Type B pancreatic cell (in vitro differentiated cells): ENCODE measurements at places on chromosomes 2 and 18. TPM values are rescaled to one million over a fixed set of nuclear protein-coding genes. Genes with fewer than 3 reads are reported as not detected.

Gene CCDC138
- total RNA-seq: 9.1 and 27.9 TPM in 2 replicates

Gene CHRNG
- 0.50 and 0.87 TPM in 2 replicates for total RNA-seq

Gene TMEM37
- total RNA-seq: 11.8 and 16.4 TPM in 2 replicates

GRCh38 chr2:32357318-32358110 lies 691 bp downstream of the BIRC6 start:
- peak overlapping the region; percentile 68 for H3K27ac ChIP-seq
- peaks cover 6% of the 10 kb centered on the region for H3K36me3 ChIP-seq
- peak overlapping the region; percentile 90 for H3K4me3 ChIP-seq

GRCh38 chr2:162099836-162100235 lies 25.8 kb upstream of the DPP4 start:
- H3K4me1 ChIP-seq: no peaks in the 10 kb centered on the region
- H3K4me3 ChIP-seq: no peak overlapping the region
- no peak overlapping the region for H3K27ac ChIP-seq
- peaks cover 3% of the 10 kb centered on the region for H3K36me3 ChIP-seq
- no peak for DNase-seq

GRCh38 chr2:47265751-47266231 lies 110.7 kb upstream of the STPG4 start:
- peaks cover 3% of the 10 kb centered on the region for H3K27me3 ChIP-seq
- peak overlapping the region; percentile 48 for H3K27ac ChIP-seq
- no peak for DNase-seq
- peak overlapping the region; percentile 4 for H3K4me3 ChIP-seq

- no peaks in the 10 kb centered on the region for H3K27me3 ChIP-seq
- no peak for DNase-seq
- H3K27ac ChIP-seq: no peak overlapping the region
- no peak overlapping the region for H3K4me3 ChIP-seq
- H3K4me1 ChIP-seq: no peaks in the 10 kb centered on the region
Measured at GRCh38 chr2:84676295-84676694, 160.0 kb downstream of the DNAH6 start.

DNA sequence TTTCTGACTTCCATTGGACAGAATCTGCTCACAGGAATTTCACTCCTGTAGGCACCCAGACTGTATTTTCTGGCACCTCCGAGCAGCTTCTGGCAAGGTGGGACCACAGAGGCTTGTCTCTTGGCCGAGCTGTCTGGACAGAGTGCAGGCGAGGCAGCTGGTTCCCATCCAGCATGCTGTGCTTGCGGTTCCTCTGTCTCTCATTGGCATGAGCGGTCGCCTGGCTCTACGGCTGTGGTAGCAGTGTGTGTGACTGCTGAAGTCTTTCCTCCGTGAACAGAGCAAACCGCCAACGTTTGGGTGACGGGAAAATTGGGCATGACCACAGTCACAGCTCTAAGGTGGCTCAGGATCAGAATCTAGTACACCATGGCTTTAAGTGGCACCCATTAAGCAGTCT lies 411.7 kb upstream of the NETO1 start:
- no peak for DNase-seq
- H3K27ac ChIP-seq: no peak overlapping the region
- H3K4me3 ChIP-seq: no peak overlapping the region
- H3K4me1 ChIP-seq: no peaks in the 10 kb centered on the region
- no peaks in the 10 kb centered on the region for H3K36me3 ChIP-seq

GRCh38 chr2:27729198-27729597 lies 42.3 kb upstream of the MRPL33 start:
- H3K4me3 ChIP-seq: no peak overlapping the region
- H3K27me3 ChIP-seq: no peaks in the 10 kb centered on the region
- no peak for DNase-seq
- H3K36me3 ChIP-seq: no peaks in the 10 kb centered on the region

DNA sequence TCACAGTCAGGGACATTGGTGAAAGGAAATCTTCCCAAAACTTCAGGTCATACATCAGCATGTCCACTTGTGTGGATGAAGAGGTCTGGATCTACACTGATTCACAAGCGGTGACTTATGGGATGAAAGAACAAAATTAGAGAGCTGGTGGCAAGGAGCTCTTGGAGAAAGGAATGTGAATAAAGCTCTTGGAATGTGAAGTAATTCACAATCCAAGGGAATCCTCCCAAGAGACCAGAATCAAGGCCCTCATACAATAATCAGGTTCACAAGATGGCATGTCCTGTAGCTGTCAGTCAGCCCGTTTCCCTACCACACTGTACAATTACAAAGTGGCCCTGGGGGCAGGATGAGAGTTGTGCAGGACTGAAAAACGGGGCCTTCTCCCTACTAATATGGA lies 96.2 kb downstream of the MRPS9 start:
- H3K27ac ChIP-seq: no peak overlapping the region
- H3K36me3 ChIP-seq: no peaks in the 10 kb centered on the region
- H3K27me3 ChIP-seq: peaks cover 6% of the 10 kb centered on the region
- no peaks in the 10 kb centered on the region for H3K4me1 ChIP-seq

GRCh38 chr18:49685231-49685942 lies 123.5 kb downstream of the LIPG start:
- H3K4me3 ChIP-seq: no peak overlapping the region
- H3K27me3 ChIP-seq: no peaks in the 10 kb centered on the region
- DNase-seq: no peak
- H3K4me1 ChIP-seq: peaks cover 6% of the 10 kb centered on the region
- no peak overlapping the region for H3K27ac ChIP-seq
- no peaks in the 10 kb centered on the region for H3K36me3 ChIP-seq

- H3K27ac ChIP-seq: no peak overlapping the region
- no peaks in the 10 kb centered on the region for H3K4me1 ChIP-seq
- no peaks in the 10 kb centered on the region for H3K27me3 ChIP-seq
- H3K36me3 ChIP-seq: no peaks in the 10 kb centered on the region
Measured at GRCh38 chr2:163751696-163752095, 15.9 kb upstream of the FIGN start.

DNA sequence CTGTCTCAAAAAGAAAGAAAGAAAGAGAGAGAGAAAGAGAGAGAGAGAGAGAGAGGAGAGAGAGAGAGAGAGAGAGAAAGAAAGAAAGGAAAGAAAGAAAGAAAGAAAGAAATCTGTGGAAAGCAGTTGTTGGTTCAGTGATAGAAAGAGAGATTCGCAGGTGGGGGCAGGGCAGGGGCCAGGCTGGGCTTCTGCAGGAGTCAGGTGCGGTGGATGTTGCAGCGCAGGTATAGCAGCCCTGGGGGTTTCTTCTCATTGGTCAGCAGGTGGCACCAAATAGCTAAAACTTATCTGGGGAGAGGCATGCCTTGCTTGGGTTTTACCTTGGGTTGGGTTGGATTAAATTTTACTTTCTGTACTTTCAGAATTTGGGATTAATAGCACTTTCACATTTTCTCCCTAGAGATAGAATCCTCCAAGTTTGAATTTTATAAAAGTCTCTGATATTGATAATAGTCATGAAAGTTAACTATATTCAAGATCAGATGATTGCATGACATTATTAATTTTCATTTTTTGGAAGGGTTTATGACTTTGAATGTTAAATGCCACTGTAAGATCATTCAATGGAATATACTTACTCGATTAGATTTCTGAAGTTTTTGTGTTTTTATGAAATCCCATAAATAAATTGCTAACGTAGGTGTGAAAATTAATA lies 66.6 kb downstream of the SPTBN1 start:
- peaks cover 5% of the 10 kb centered on the region for H3K27me3 ChIP-seq
- no peak overlapping the region for H3K4me3 ChIP-seq
- H3K4me1 ChIP-seq: peaks cover 28% of the 10 kb centered on the region
- no peak for DNase-seq
- H3K36me3 ChIP-seq: peaks cover 7% of the 10 kb centered on the region
- H3K27ac ChIP-seq: no peak overlapping the region

DNA sequence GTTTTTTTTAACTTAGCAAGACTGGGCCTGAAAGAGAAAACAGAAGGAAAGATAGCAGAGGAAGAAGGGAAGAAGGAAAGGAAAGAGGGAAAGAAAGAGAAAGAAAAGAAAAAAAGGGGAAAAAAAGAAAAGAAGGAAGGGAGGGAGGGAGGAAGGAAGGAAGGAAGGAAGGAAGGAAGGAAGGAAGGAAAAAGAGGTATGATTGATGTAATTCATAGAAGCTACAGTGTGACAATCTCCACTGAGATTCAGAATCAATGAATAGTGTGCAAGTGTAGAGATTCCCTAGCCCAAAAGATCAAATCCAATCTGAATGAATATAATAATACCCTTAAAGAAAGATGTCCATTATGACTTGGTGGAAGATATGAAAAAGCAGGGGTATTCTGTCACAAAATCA lies 126.9 kb upstream of the DNAJC10 start:
- peaks cover 7% of the 10 kb centered on the region for H3K4me1 ChIP-seq
- no peak for DNase-seq
- H3K27me3 ChIP-seq: no peaks in the 10 kb centered on the region
- H3K36me3 ChIP-seq: no peaks in the 10 kb centered on the region

- peaks cover 23% of the 10 kb centered on the region for H3K4me1 ChIP-seq
- no peak overlapping the region for H3K4me3 ChIP-seq
- no peaks in the 10 kb centered on the region for H3K36me3 ChIP-seq
- DNase-seq: no peak
- H3K27me3 ChIP-seq: peaks cover 8% of the 10 kb centered on the region
Measured at GRCh38 chr2:105405291-105405690, 6.4 kb upstream of the FHL2 start.

DNA sequence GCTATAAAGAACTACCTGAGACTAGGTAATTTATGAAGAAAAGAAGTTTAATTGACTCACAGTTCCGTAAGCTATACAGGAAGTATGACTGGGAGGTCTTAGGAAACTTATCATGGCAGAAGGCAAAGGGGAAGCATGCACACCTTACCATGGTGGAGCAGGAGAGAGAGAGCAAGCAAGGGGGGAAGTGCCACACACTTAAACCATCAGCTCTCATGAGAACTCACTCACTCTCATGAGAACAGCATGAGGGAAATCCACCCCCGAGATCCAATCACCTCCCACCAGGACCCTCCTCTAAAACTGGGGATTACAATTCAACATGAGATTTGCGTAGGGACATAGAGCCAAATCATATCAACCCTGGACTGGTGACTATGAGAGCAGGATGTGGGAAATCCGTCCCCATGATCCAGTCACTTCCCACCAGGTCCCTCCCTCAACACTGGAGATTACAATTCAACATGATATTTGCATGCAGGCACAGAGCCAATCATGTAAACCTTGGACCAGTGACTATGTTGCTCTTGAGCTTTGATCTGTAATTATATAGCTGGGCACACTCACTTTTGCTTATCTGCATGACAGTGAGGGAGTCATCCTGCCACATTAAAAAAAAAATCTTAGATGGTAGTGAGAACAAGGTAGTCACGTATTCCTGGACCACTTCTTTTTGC lies 12.9 kb downstream of the ADAM23 start:
- H3K27me3 ChIP-seq: peaks cover 7% of the 10 kb centered on the region
- peaks cover 16% of the 10 kb centered on the region for H3K36me3 ChIP-seq
- H3K27ac ChIP-seq: no peak overlapping the region
- H3K4me3 ChIP-seq: no peak overlapping the region
- DNase-seq: no peak
- no peaks in the 10 kb centered on the region for H3K4me1 ChIP-seq
